ENCODE measurements at places on chromosomes 12 and 14.

- no peak for DNase-seq
These were observed 2.3 kb downstream of the CRACR2A start for GRCh38 chr12:3750616-3751015.

- no peak for DNase-seq
These were observed 132.5 kb upstream of the RFLNA start for GRCh38 chr12:124162151-124163110.

GRCh38 chr12:24491968-24492367 is 456.9 kb downstream of the BCAT1 start:
- DNase-seq, result no peak

- no peak for DNase-seq
These were observed 199.4 kb upstream of the LRIG3 start for GRCh38 chr12:59119676-59120075.

DNA sequence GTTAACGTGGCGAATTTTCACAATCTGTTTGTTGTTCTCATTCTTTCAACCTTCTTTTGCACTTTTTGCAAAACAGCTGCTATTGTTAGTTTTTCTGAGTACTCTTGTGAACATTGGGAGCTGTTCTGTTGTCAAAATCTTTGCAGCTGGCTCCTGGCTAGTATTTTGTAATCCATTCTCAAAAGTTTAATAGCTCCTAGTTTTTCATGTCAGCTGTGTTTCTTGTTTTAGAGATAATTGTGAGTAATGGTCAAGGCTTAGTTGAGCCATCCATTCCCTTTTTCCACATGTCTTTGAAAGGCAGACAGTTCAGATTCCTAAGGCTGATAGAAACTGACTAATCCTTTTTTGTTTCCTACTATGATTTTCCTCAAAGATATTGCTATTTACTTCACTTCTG is 39.1 kb upstream of the CRADD start:
- DNase-seq, result no peak

DNA sequence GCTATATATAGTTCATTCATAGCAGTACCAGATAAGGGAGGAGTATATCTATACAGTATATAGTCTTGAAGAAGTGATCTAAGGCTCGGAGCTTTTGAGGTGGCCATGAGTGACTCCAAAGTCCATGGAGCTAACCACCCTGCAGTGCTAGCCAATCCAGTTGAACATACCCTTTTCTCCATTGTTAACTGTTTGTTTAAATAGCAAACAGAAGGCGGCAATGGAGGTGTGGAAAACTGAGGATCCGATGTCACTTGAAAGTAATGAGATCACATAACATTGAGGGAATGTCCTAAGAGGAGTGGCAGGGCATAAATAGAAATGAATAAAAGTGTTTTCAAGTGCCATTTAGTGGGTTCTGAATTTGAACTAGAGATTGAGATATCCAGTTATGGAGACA is 12.4 kb upstream of the SNAPC1 start:
- no peak for DNase-seq

- no peak for DNase-seq
These were observed 52.0 kb downstream of the WSCD2 start for GRCh38 chr12:108181095-108181454.

GRCh38 chr12:11839091-11839641 is 189.7 kb downstream of the ETV6 start:
- no peak for DNase-seq

- no peak for DNase-seq
These were observed 284.7 kb downstream of the DUSP6 start for GRCh38 chr12:89067421-89068187.

DNA sequence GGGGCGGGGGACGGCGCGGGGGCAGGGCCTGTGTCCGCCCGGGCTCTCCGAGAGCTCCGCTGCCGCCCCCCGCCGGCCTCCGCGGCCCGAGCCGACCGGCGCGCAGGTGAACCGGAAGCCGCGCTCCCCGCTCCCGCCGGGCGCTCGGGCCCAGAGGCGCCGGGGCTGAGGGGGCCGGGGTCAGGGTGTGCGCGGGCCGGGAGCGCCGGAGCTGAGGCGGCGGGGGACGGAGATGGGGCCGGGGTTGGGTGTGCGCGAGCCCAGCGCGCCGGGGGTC is 431 bp downstream of the HIP1R start:
- no peak for DNase-seq

DNA sequence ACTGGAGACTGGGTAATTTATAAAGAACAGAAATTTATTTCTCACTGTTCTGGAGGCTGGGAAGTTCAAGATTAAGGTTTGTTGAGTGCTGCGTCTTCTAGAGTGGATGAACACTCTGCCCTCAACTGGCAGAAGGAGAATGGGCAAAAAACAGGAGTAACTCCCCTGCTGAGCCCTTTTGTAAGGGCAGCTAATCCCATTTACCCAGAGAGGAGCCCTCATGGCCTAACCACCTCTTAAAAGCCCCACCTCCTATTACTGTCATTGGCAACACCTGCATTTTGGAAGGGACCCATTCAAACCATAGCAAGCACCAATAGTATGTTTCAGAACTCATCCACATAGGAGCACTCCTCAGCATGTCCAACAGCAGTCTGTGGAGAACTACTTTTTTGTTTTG is 47.4 kb downstream of the BORCS5 start:
- DNase-seq, result no peak

DNA sequence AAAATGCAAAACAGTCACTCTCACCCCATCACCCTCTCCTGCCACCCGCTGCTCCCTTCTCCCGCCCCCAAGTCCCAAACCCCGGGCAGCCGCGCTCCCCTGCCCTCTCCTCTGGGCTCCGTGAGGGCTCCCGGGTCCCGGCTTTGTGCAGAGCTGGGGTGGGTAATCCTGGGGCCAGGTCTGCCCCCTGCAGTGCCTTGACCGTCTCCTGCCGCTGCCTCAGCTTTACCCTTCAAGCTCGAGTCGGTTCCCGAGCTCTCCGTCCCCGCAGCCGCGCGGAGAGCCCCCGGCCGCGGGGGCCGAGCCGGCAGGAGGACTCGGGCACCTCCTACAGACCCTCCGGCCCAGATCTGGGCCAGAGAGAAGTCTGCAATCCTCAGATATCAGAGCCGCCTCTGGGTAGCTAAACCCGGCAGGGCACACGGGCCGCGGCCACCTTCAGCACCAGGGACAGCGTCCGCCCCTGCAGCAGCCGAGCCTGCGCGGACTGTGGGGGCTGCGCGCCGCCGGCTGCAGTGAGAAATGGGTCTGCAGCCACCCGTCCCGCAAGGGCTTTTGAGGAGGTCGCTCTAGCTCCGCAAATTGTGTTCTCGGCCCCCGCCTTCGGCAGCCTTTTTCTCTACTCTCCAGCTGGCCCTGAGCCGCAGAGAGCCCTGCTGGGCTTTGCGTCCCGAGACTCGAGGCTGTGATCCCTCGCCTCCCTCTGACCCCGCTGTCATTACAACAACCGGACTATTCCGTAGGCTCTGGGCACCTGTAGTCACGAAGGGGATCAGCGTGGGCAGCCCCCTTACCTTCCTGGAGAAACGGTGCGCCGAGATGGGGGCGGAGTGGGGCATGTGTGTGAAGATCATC is 1.2 kb downstream of the PRMT8 start:
- DNase-seq, result no peak

- DNase-seq, result no peak
These were observed 467.8 kb downstream of the MDGA2 start for GRCh38 chr14:47207617-47208016.

DNA sequence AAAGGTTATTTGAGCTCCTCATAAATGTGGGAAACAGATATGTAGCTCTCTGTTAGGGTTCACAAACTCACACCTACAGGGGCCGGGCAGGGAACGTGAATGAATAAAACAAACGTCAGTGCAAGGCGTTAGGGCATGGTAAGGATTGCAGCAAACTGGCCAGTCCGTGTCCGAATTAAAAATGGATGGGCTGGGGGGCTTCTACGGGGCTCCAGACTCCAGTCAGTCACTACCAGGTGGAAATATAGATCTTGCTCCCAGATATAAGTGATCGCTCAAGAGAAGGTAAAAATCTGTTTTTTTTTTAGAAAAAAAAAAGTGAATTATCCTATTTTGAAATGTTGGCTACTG is 333.1 kb downstream of the MED13L start:
- DNase-seq, result no peak

GRCh38 chr12:50066402-50066801 is 9.0 kb downstream of the ASIC1 start:
- DNase-seq, result no peak

GRCh38 chr12:84810611-84811010 is 102.0 kb downstream of the SLC6A15 start:
- DNase-seq, result no peak

DNA sequence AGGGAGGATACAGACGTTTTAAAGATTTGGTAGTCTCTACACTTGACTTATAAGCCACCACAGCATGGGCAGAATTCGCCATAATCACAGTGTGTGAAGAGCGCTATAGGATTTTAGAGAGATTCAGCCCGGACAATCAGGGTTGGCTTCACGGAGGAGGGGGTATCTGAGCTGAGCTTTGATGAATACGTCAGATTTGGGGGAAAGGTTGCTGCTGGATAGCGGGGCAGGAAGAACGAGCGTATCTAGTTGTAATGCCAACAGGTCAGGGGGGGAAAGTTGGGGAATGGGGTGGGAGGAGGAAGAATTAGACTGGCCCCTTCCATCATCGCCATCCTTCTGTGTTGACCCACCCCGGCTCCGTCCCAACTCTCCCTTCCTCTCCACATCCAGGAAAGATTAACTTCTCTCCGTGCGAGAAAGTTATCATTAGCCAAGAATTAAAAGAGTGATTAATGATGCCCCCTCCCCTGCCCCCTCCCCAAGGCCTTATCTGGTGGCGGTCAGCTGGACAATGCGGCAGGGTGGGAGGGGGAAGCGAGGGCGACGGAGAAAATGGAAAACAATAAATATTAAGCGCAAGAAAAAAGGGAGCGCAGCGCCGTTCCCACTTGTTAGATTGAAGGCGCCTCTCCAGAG is 13.5 kb upstream of the GPATCH2L start:
- DNase-seq, result no peak

DNA sequence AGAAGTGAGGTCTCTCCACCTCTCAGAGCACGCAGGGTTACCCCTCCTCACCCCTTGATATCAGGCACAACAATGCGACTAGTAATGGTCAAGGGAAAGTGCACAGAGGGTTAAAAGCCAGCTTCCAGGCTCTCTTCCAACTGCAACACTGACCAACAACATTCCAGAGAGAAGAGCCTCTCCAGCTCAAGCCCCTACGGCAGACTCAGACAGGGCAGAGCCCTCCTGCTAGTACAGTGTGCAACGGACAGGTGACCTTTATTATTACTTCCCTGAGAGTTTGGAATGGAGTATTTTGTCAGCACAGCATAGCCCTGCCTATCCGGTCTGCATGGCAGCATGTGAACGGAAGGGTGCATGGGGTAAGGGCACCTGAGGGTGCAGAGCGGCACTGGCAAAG is 73.0 kb downstream of the PTPN21 start:
- no peak for DNase-seq

DNA sequence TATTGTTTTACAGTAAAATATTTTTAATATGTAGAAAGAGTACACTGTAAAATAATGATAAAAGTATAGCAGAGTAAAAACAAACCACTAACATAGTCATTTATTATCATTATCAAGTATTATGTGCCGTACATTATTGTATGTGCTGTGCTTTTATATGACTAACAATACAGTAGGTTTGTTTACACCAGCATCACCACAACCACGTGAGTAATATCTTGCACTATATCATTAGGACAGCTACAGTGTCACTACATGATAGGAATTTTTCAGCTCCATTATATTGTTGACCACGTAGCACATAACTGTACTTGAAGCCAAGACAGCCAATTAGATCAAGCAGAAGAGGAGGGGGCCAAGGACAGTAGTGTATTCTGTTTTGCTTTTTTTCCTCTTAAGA is 415.4 kb downstream of the RAD51B start:
- DNase-seq, result no peak

DNA sequence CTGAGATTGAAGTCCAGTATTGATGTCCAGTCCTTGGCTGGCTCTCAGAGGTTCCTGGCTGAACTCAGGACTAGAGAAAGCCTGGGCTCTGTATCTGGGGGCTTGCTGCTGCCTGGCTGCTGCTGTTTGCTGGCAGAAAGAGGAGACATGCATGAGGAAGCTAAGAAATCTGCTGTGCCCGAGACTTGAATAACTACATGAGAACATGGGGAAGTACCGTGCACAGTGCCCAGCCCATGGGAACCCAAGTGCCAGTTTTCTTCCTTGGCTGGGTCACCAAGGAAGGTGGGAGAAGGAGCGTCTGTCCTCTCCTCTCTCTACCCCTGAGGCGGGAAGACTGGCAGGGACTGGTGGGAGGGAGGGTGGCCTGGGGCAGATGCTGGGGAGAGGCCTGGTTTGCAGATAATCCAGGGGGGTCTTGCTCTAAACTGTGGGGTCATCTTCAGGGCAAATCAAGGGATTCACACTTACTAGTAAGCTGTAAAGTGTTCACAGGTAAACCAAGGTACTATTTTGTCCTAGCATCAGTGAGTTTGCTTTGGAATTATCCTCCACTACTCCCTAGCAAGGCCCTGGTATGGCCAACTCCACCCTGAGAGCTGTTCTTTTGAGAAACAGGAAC is 13.8 kb upstream of the ZFP36L1 start:
- DNase-seq, result no peak

- DNase-seq, result peak; percentile 21
These were observed 1.3 kb downstream of the PRPH start for GRCh38 chr12:49296034-49296835.

GRCh38 chr14:59482541-59483331 is 1.5 kb downstream of the L3HYPDH start:
- DNase-seq, result no peak

Data from activated naive CD8-positive, alpha-beta T cell treated with anti-CD3 and anti-CD28 coated beads, Interleukin-2, amount 50 U/mL, for 16 hours (primary cell).